ENCODE measurements at places on chromosomes 12 and 14. TPM values are rescaled to one million over a fixed set of nuclear protein-coding genes. Genes with fewer than 3 reads are reported as not detected.

Gene INHBC
- total RNA-seq: not detected

Gene IKZF4
- total RNA-seq: 3.0 TPM

Gene ZNF705A
- not detected for total RNA-seq

Gene BDKRB2
- 1.9 TPM for total RNA-seq

Gene CCDC38
- not detected for total RNA-seq

Gene DENND5B
- total RNA-seq: 9.6 TPM

Gene GPR132
- total RNA-seq: 0.45 TPM

Gene RASAL1
- 0.17 TPM for total RNA-seq

Gene KNTC1
- total RNA-seq: 22.5 TPM

Gene PAH
- total RNA-seq: not detected

Gene TPH2
- total RNA-seq: not detected

Gene ABCD2
- total RNA-seq: not detected

Gene CLEC7A
- total RNA-seq: not detected

Gene KRT78
- not detected for total RNA-seq

Gene GLI1
- total RNA-seq: 7.3 TPM

Gene KRT77
- total RNA-seq: not detected

Gene ELK3
- total RNA-seq: 62.1 TPM

Gene TAC3
- not detected for total RNA-seq

Gene SMCO2
- total RNA-seq: 0.36 TPM

Gene SLC7A8
- 0.73 TPM for total RNA-seq

Gene EIF2S3B
- 0.45 TPM for total RNA-seq

Gene EEA1
- total RNA-seq: 8.7 TPM

All from A549 treated with ZK216348 at 1 μM for 4 hours (cell line).